ENCODE measurements at places on chromosomes 16 and 17.

DNA sequence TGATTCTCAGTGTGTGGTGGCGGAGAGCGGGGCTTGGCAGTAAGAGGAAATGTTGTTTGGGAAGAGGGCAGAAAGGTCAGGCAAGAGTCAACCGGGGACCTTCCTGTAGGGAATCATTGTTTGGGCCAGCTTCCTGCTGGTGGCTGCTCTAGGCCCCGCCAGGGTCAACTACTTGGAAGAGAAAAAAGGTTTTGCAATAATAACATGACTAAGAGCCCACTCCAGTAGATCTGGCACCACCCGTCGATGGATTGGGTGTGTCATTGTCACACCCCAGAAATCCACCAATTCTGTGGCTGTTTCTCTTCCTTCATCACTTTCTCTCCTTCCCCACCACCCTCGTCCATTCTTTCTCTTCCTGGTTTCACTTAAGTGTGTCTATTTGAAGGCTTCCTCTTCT lies 4.2 kb upstream of the KRT24 start:
- no peak for DNase-seq

DNA sequence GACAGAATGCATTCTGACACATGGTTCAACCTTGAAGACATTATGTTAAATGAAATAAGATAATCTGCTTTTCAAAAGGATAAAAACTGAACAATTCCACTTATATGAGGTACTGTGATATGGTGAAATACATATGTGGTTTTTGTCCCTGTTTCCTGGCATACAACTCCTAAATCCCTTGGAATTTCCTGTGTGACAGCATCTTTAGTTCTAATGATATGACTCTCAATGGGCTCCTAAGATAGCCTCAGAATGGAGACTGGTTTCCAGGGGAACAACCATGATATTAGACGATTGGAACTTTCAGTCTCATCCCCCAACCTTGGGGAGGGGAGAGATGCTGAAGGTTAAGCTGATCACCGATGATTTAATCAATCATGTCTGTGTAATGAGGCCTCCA lies 37.7 kb upstream of the PHLPP2 start:
- DNase-seq = peak; percentile 77

GRCh38 chr16:84555418-84556196 lies 51.1 kb upstream of the MEAK7 start:
- no peak for DNase-seq

- DNase-seq = no peak
Measured at GRCh38 chr16:4685776-4686496, 7.4 kb upstream of the NUDT16L1 start.
